Posterior vena cava (tissue), 2 donors: ENCODE measurements at places on chromosomes 3 and 15. TPM values are rescaled to one million over a fixed set of nuclear protein-coding genes. Genes with fewer than 3 reads are reported as not detected.

Gene WDR93
- total RNA-seq, result not detected

Gene NEK11
- 8.2 TPM for total RNA-seq

Gene IQCF5
- not detected for total RNA-seq

Gene SLC22A13
- 0.48 TPM for total RNA-seq

Gene GOLGA6D
- total RNA-seq, result not detected

Gene BFSP2
- not detected for total RNA-seq

Gene PROS1
- total RNA-seq, result 32.9 TPM

Gene AMOTL2
- total RNA-seq, result 56.5 TPM

Gene DUOXA2
- not detected for total RNA-seq

Gene C3orf70
- total RNA-seq, result 38.5 TPM

Gene ZDHHC19
- 0.52 TPM for total RNA-seq
